ENCODE measurements at places on chromosomes 13 and 19.
A peak's percentile ranks its signal among the peaks of the same experiment; 100 is the strongest.

DNA sequence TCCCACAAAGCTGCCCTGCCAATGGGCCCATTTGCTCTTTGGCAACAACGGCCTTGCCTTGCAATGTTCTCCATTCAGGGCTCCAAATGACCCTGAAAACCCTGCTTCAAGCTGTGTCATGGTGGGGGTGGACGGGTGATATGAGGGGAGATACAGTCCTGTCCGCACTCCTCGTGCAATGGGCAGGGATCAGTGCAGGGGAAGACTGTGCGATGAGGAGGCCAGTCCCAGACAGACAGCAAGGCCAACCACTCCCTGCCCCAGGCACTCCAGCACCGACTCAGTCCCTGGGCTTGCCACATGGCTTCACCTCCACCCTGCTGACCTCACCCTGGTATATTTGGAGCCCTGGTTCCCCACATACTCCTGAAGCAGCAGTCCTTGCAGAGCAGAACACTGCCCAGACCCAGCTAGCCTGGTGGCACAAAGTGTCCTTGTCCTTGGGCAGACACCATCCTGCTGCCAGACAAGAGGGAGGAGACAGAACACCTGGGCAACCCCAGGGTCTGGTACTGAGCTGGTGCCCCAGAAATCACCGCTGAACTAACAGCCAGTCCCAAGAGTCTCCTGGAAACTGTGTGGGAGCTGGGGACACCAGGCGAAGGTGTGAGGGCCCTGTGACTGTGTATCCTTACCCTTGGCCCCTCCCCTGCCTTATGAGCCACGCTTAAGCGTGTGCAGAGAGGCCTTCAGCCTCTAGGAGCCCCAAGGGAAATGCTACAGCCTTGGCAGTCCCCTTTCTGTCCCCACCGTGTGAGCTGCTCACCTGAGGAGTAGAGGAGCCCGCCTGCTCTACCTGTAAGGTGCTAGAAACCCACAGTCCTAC is 9.1 kb upstream of the SLC35E1 start:
- no peak for DNase-seq

- no peak for DNase-seq
Measured at GRCh38 chr19:17149393-17150135, 65.6 kb upstream of the USE1 start.

DNA sequence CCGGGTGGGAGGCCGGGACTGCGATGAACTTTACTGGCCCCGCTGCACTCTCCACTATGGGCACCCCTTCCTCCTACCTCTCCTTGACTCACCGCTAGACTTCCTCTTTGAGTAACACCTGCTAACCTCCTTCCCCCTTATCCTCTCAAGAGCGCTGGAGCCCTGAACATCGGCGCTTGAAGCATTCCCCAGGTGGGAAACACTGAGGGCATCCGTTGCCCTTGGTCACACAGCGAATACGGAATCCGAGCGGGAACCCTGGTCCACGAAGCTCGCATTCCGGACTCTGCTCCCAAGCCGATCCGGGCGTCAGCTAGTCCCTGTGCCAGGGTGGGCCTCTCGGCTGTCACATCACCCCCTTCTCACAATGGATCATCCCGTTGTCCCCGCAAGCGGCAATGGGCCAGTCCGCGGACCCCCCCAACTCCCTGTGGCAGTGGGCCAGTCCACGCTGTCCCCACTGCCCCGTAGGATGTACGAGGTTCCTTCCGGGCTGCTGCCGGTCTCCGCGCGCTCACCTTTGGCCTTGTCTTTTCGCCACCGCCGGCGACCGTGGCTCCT is 4.2 kb downstream of the LIPE start:
- peak; percentile 52 for DNase-seq

DNA sequence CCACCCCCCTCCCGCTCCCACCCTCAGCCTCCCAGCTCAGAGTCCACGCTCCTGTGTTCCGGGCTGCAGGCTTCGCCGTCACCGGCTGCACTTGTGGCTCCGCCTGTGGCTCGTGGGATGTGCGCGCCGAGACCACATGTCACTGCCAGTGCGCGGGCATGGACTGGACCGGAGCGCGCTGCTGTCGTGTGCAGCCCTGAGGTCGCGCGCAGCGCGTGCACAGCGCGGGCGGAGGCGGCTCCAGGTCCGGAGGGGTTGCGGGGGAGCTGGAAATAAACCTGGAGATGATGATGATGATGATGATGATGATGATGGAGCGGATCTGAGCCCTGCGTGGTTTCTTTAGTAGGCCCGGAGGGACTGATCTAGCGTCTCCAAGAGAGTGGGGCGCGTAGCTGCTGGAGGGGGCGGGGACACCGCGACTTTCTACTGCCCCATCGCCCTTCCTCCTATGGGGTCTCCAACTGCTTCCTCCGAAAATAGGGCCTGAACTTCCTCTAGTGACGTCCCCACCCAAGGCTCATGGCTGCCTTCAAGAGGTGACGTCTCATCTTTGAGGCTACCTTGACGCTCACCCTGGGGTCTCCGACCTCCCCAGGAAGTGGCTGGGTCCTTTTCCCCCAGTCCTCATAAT is 1.4 kb downstream of the RETN start:
- DNase-seq = no peak

DNA sequence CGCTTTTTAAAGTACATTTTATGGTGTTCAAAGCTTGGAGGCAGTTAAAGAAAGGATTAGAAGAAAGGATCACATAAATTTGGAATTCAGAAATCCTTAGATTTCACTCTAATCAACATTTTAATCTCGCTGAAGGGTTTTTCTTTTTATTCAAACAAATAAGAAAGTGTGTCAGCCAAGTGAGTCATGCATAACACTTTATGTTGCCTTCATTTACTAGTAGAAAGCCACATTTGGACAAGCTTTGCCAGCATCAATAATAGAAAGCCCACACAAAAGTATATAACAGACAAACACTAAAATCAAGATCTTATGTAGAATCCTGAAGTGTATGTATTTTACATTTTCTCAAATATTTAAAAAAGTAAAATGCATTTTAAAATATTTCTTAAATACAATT is 154.9 kb upstream of the TRPC4 start:
- DNase-seq = no peak

Measured in SJSA1 (cell line).